ENCODE measurements at places on chromosomes 7 and 10.
A peak's percentile ranks its signal among the peaks of the same experiment; 100 is the strongest.

GRCh38 chr10:31708046-31708445, 220.6 kb downstream of the ARHGAP12 start:
- DNase-seq = no peak

DNA sequence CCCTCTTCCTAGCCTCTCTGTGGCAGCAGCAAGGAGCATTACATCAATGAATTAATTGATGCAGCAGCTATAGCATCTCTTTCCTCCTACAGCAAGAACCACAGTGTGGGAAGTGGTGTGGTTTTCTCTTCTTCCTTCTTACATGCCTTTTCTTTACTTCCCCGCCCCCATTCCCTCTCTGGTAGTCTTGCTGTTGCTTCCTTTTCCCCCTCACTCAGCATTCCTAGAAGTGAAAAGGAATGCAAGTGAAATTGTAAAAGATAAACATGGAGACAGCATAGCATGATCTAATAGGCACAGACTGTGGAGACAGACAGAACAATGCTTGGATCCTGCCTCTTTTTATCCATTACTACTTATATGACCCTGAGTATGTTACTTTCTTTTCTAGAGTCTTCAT, 370.5 kb upstream of the BMPER start:
- DNase-seq = no peak

GRCh38 chr7:154685564-154685901, 317.4 kb downstream of the PAXIP1 start:
- DNase-seq = no peak

GRCh38 chr10:127802531-127803095, 65.6 kb downstream of the FOXI2 start:
- DNase-seq = no peak

DNA sequence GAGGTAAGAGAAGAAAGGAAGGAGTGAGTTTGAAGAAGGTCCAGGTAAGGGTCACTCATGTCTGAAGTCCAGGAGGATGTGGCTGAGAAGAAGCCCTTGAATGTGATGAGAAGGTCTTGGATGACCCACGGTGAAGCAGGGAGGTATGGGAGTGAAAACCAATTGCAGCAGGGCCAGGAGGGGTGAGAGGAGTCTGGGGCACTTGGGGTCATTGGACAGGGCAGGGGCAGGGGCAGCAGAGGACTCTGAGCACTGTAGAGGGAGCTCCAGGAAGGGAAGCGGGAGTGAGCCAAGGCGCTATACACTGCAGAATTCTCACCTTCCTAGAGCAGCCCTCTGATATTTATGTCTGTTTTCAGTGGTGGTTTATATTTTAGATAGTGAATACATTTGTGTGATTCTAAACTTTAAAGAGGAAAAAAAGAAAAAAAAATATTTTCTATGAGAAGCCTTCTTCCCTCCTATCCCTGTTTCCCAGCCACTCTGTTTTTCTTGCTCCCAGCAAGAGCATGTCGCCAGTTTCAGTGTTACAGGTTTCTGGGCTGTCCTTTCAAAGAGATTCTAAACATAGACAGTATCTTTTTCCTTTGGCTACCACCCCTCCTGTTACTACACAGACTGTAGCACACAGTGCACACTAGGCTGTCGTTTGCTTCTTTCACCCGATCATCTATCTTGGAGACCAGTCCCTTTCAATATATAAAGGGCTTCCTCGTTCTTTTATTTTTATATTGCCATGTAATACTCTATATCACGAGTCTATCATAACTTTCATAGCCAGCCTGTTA, 24.5 kb downstream of the BLVRA start:
- DNase-seq = no peak

DNA sequence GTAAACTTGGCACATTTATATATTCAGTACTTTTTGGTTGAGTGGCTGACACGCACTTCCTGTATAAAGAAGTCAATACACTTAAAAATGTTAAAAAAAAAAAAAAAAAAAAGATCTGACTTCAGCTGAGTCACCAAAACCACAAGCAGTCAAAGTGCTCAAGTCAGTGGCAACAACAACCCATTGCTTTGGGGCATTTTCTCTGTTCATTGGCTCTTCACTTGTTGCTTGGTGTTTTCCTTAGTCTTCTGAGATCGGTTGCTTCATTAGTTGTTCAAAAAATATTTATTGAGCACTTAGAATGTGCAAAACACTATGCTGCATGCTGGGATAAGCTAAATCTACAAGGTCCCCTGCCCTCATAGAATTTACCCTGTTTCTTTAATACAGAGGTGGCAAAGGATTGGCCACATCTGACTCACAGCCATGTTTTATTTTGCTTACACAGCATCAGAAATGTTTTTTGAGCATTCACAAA, 63.7 kb downstream of the ZNRF2 start:
- DNase-seq = peak; percentile 21

DNA sequence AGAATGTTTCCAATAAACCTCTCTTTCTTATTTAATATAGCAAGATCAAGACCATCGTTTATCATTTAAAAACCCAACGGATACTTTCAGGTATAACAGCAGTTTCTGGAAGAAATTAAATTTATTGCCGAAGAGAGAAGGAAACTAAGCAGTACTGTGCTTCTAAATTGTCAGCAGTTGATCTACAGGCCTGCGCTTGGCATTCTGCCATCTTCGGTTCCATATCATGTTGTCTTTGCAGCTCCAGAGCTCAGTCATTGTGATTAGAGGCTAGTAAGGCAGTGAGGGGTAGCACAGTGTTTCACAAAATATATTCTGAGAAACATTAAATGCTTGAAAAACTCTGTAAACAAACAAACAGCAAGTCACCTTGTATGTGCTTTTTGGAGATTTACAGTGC, 301.3 kb downstream of the REEP3 start:
- no peak for DNase-seq
